Right ventricle myocardium superior (tissue), 1 donor: ENCODE measurements at places on chromosomes 2 and 18.

DNA sequence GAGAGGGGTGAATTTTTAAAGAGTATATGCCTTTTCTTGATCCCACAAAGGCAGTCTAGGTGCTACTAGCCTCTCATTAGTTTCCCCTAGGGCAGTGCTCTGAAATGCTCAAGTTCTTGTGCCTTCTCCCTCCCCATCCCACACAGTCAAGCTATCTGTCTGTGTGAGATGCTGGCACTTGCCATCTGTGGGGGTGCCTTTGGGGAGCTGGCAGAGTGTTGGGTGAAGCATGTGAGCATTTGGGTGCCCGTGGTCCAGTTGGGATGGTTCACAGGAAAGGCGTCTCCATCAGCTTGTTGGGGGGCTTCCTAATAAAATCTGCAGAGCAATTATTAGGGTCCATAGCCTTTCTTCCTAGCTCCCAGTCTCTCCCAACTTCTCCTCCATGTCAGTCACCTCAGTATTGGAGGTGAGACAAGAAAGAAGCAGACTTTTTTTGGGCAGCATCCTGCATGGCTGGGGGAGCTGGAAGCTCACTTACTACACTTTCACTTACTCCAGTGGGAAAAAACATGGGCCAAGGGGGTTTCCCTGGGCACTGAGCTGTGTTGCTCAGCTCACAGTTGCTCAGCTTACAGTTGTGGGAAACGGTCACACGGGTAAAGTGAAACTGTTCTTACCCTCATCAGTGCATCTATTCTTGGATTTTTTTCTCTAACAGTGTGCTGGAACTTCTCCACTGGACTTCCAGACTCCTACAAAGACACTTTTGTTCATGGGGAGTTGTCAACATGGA lies 29.3 kb downstream of the COLEC11 start:
- DNase-seq = no peak

DNA sequence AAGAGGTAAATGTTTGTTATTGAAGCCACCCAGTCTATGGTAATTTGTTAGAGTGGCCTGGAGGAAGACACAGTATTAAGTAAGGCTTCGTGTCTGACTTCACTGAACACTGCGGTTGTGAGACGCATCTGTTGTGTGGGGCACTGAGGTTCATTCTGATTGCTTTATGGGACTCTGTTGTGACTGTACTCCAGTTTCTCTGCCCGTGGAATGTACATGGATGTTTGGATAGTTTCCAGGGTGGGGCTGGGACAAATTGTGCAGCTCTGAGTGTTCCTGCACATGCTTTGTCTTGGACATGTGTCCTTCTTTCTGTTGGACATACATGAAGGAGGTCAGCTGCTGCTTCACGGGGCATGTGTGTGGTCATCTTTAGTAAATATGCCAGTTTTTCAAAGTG lies 58.6 kb downstream of the ODC1 start:
- DNase-seq = no peak

DNA sequence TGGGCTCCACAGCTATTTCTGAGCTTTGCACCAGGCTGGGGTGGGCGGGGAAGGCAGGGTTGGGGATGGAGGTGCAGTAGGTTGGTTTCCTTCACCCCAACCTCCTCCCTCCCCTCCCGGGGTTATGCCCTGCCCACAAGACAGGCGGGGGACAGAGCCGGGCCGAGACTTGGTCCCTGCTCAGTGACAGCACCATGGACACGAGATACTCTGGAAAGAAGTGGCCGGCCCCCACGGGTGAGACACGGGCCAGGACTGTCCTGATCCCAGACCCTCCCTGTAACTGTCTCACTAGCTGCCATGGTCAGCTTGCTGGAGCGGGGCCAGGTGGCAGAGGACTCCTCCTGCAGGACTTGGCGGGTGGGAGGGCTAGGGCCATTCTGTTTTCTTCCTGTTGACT lies 59.7 kb downstream of the DYSF start:
- no peak for DNase-seq

DNA sequence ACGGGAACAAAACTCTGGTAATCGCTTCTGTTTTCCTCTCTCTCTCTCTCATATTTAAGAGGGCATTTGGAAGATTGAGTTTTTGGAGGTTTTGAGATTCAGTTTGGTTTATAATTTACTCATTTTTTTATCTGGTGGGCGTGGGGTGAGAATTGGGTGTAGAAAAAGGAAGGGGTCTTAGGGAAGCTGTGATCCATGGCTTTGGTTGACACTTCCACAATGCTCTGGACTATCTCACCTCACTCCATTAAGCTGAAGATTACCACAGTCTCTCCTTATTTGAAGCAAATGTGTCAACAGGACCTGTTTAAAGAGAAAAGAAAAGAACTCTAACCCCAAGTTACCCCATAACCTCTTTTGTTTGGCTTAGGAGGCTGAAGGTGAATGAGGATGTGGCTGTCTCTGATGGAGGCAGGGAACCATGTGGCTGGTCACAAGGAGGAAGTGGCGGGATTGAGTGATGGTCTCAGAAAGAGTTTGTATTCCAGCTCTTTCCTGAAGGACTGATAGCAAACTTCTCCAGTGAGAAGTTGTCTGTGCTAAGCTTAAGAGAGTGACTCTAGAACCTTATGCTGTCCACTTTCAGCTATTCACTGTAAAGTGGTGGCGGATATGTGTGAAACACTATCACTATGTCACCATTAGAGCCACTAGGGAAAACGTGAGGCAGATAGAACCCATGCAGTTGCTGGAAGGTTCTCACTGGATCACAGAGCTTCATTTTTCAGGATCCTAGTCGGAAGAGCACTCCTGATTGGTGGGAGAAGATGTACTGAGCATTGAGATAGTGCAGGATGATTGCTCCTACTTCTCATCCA lies 934 bp downstream of the ZNF804A start:
- no peak for DNase-seq

DNA sequence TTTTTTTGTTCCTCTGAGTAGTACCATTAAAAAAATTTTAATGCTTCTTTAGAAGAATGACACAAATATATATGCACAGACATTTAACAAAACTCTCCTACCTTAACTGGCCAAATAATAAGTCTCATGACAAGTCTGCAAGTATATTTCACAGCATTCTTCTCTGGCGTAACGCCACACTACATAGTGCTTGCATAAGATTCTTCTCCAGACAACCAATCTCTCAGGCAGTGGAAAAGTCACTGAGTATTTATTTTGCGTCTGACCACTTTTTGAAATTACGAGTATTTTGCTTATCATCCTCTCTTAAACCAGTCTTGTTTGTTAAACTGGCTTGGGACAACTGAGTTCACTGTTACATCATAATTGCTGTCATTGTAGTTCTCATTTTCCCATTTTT lies 749.2 kb downstream of the ADCYAP1 start:
- no peak for DNase-seq

GRCh38 chr2:224798180-224798579 lies 82.0 kb upstream of the CCDC195 start:
- DNase-seq = no peak

DNA sequence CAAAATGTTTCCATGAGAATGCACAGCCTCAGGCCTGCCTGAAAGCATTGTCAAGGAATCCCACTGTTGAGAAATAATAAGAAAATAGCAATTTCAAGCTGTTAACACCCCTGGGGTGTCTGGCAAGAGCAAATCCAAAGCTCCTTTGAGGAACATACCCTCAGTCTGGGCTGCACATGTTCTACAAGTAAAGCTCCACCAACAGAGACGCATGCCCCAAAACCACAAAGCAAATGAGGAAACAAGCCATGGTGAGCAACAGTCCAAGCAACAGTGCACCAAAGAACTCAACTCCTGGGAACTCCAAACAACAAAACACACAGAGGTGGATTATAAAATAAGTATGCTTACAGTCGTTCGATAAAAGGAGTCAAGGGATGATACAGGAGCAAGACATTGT lies 40.3 kb downstream of the CYP27C1 start:
- DNase-seq = no peak

GRCh38 chr2:99876956-99877355 lies 265.4 kb downstream of the AFF3 start:
- DNase-seq = no peak

DNA sequence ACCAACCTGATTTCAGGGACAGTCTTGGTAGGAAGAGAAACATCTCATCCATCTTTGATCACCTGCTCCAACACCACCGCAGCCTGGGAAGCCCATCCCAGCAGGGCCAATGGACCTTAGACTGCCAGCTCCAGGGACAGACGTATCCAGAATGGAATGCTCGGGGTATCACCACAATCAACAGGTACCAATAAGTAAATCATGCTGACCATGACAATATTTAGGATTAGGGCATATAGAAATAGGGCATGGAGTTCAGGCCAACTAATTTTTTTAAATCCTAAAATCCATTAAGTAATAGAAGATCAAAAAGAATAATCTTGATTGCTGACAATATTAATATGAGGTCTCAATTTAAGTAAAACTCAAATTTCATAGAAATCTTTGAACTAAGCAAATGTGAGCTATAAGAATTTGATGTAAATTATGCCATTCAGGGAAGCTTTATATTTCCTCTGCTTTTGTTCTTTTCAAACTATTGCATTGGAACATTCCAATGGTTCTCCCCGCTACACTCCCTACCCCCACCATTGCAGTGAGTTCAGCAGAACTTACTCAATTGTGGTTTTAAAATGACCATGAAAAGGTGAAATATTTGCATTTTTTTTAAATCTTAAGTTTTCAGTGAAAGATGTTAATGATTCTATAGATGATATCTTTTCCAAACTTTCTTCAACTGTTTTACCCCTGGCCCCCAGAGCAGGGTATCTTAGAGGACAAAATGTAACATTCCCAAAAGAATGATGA lies 138.6 kb downstream of the DNER start:
- DNase-seq = no peak

DNA sequence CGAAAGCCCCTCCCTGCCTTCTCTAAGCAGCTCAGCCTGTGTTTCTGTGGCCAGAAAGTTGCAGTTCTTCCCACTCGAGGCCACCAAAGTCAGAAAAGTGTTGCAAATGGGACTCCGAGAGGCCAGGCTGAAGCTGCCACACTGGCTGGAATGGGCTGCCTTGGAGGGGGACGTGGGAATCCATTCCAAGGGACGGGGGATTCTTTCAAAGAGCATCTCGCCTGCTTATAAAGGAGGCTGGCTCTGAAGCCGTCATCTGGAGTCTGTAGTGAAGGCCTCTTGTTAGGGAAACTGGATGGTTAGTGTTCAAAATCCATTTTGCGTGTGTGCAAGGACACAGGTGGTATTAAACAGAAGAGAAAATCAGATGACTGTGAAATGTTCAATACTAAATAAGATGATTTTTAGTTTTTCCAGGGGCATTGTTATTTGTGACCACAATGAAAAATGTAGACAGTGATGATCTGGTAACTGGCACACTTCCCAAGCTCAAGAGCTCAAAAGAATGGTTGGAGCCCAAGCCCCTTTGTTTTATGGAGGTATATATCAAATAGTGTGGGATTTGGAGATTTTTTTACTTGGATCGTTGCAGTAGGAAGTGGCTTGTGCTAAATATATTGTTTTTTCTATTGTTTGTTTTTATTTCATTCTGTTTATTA lies 782 bp downstream of the FAM228B start:
- DNase-seq = no peak

DNA sequence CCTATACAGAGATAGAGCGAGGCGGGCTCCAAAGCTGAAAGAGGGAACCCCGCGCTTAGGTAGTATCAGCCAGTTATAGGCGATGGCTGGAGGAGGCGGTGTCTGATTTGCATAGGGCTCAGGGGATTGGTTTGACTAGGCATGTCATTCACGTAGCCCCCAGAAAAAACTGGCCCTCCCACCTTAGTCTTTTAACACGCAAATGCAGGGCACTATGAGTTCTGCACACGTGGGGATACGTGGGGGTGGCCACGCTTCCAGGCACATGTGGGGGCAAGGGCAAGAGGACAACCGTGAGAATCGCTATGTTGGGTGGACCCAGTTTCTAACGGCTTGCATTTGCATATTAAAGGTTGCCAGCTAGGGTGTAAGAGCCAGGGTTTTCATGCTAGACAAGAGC lies 56.7 kb upstream of the MSTN start:
- peak; percentile 50 for DNase-seq

GRCh38 chr18:23635283-23636070 lies 27.2 kb downstream of the ANKRD29 start:
- no peak for DNase-seq

- DNase-seq = no peak
Observed at GRCh38 chr2:149544692-149545091, 42.9 kb downstream of the MMADHC start.

DNA sequence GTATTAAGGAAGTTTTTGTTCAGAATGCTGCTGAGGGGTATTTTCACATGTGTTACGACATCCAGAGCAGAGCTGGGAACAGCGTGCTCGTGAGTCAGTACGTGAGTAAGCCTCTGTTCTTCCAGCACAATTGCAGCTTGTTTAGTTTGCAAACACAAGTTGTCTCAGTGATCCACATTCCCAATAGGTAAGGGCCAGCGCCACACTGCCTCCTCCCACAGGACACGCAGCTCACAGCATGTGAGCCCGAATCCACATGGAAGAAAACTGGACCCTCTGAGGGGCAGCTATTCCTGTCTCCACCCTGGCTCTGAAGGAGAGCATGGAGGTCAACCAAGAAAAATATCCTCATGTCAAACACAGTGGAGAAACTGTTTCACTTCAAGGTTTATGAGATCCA lies 173.9 kb upstream of the PID1 start:
- DNase-seq = peak; percentile 73
